ENCODE measurements at places on chromosomes 3 and 15. TPM values are rescaled to one million over a fixed set of nuclear protein-coding genes. Genes with fewer than 3 reads are reported as not detected.

The AMOTL2 gene
- polyA plus RNA-seq, result 156 TPM

The OR5K2 gene
- not detected for polyA plus RNA-seq

DNA sequence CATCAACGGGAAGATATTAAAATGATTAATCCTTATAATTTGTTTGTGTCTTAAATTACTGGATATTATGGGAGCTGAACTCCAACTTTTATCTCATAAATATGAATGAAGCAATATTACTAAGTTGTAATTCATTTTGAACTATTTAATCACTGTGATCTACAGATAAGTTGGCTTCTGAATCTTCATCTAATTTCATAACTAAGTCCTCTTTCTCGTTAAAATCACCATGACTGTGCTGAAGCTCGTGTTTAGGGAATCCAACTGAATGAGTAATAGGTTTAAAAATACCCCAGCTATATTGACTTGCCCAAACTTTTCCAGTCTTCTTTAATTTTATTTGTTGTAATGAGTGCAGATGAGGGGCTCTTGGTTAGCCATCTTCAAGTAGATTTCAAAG lies 14.1 kb downstream of the MDFIC2 start:
- peak; percentile 26 for DNase-seq

The TMEM41A gene
- polyA plus RNA-seq, result 20.3 TPM

- no peak for DNase-seq
Observed at GRCh38 chr3:57158325-57158724, 6.8 kb downstream of the IL17RD start.

The NSUN3 gene
- polyA plus RNA-seq, result 4.8 TPM

DNA sequence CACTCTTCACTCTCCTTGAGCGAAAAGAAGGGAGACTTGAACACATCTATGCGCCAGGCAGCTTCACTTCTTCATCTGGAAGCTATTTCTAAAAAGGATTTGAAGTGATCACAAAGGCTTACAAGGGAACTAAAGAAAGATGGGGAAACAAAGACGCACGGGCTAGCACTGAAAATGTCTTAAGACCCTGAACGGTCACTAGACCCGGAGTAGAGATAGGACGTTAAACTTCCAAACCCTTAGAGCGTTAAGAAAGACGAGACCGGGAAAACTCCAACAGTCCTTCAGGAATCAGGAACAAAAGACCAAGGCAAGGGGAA lies 47.5 kb upstream of the EPHB3 start:
- DNase-seq, result no peak

GRCh38 chr3:119659606-119660291 lies 640 bp downstream of the POPDC2 start:
- DNase-seq, result no peak

The NOX5 gene
- not detected for polyA plus RNA-seq

The DOCK3 gene
- 0.23 TPM for polyA plus RNA-seq

All from GM23248 (cell line).